ENCODE measurements at places on chromosomes 4 and X.

GRCh38 chrX:24833695-24834094 lies 140.0 kb downstream of the POLA1 start:
- no peak for DNase-seq

DNA sequence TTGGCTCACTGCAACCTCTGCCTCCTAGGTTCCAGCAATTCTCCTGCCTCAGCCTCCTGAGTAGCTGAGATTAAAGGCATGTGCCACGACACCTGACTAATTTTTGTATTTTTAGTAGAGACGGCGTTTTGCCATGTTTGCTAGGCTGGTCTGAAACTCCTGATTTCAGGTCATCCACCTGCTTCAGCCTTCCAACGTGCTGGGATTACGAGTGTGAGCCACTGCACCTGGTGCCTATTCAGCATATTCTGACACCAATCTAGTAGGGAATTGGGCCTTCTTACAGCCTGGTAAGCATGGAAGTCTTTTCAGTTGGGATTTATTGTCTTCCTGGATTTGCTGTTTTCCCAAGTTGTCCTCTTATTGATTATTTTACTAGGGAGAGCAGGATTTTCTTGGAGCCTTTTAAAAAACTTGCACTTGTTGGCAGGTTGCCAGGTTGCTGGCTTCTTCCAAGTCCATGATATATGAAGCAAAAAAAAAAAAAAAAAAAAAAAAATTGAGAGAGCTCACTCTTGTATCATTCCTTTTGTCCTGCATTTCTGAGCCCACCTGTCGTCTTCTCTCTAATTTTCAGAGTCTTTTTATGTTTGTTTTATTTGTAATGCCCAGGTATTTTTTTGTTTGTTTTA lies 43.7 kb downstream of the TMPRSS11E start:
- DNase-seq, result no peak

GRCh38 chrX:153405426-153405825 lies 4.3 kb upstream of the PNMA6E start:
- no peak for DNase-seq

- DNase-seq, result no peak
These were observed 517 bp downstream of the LEF1 start for GRCh38 chr4:108168160-108168670.

GRCh38 chr4:22988526-22988925 lies 295.8 kb downstream of the GBA3 start:
- DNase-seq, result no peak

- no peak for DNase-seq
These were observed 55.0 kb upstream of the PPP1R2C start for GRCh38 chrX:42832764-42833549.

DNA sequence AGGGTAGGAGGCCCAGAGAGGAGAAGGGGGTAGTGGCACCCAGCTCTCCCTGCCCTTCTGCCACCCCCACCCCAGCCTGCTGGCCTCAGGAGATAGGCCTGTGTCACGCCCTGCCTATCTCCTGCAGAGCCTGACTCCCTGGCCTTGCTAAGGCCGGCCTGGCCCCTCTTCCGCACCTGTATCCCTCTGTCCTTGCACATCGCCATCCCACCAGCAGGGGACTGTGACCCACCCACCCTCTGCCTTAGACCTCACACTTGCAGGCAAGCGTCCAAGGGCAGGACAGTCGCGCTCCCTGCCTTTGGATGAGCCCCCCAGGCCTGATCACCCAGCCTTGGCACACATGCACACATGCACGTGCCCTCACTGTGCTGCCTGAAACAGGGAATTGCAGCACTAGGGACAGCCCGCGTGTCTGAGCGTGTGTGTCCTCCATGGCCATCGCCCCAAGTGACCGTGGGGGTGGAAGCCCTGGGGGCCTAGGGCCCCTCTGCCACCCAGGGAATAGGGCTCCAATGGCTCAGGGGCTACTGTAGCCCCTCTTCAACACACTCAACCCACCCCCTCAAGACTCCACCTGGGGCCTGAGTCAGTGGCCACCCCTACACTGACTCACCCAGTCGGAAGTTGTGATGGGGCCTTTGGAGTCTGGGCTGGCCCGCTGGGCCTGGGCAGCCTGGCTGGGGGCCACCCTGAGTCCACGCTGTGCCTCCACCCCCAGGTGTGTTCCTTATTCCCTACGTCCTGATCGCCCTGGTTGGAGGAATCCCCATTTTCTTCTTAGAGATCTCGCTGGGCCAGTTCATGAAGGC lies 2.1 kb downstream of the SLC6A8 start:
- DNase-seq, result no peak

Data from stimulated activated CD8-positive, alpha-beta memory T cell treated with anti-CD3 and anti-CD28 coated beads, Interleukin-15, amount 100 ng/mL, for 4 hours (primary cell).